ENCODE measurements at places on chromosomes 12 and 14. TPM values are rescaled to one million over a fixed set of nuclear protein-coding genes. Genes with fewer than 3 reads are reported as not detected.

DNA sequence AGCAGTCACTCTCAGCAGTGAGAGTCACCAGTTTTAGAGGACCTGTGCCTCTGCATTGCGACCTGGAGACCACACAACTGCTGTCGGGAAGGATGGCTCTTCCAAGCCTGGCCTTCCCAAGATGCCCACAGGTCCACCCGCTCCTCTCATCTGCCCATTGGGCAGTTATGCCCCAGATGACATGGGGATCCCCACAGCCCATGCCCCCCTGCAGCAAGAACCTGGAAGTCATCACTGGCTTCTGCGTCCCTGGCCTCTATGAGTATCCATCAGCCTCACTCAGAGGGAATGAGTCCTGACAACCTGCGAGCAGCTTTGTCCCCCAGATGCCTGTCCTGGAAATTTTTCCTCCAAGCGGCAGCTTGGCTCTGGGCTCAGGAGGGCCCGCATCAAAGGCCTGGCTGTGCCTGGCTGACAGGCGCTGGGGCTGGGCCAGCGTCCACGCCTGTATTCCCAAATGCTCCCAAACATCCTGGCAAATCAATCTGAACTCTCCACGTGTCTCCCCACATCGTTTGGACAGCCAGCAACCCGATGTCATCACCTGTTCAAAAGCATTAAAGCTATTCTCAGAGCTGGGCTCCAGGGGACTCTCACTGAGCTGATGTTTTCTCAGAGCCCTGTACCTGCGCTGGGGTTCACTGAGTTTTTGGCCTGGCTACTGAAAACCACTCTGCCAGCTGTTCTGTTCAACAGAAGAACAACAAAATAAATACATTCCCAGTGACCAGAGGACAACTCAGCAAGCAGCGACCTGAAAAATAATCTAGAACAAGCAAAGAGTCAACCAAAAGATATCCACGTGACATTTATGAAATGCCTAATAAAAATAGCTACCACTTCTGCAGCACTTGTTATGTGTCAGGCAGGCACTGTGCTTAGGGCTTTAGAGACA is 57.8 kb downstream of the CLMN start:
- DNase-seq, result no peak

DNA sequence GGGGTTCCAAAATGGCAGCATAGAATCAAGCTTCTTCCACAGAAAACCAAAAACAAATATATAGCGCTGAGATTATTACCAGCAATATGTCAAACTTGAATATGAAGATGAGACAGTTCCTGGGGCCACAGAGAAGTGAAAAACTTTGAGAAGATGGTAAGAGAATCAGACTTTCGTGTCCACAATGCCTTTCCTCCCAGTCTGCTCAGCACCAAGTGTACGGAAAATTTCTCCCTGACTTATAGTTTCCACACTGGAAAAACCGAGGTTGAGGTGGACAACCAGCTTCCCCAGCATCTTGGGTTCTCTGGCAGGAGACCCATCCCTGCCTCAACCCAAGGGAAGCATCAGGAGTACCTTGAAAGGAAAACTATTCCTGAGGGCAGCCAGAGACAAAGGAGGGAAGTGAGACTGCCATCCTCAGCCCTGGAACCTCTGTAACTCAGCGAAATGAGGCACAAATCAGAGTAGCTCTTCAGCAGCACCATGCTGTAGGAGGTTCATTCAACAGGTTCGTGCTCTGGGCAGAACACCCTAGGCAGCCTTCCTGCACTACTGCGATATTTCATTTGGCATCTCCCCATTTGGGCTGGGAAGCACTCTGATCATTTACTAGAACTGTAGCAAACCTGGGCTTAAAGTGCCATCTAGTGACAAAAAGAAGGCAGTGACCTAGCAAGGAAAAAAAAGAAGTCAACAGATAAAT is 52.4 kb upstream of the CAPRIN2 start:
- peak; percentile 53 for DNase-seq

GRCh38 chr12:74849801-74850200 is 312.2 kb downstream of the ATXN7L3B start:
- no peak for DNase-seq

Gene DCN
- polyA plus RNA-seq, result 366 TPM

DNA sequence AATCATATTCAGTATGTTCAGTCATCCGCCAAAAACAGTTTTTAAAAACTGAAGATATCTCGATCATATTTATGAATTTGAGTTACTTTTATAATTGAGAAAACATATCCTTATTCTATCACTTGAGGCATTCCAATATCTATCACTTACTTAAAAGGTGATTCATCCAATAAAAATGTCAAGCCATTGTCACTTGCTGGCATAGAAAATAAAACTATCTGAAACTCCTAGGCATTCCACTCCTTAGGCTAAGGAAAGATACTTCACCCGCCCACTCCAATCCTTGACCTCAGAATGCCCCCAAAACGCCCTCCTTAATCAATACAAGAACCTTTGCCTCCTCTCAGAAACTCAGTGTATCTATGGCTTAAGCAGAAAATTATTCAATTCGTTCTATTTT is 51.3 kb upstream of the AMIGO2 start:
- no peak for DNase-seq

- DNase-seq, result no peak
Observed at GRCh38 chr12:25759752-25760151, 198.7 kb upstream of the RASSF8 start.

Gene RNU4-1
- polyA plus RNA-seq, result not detected

DNA sequence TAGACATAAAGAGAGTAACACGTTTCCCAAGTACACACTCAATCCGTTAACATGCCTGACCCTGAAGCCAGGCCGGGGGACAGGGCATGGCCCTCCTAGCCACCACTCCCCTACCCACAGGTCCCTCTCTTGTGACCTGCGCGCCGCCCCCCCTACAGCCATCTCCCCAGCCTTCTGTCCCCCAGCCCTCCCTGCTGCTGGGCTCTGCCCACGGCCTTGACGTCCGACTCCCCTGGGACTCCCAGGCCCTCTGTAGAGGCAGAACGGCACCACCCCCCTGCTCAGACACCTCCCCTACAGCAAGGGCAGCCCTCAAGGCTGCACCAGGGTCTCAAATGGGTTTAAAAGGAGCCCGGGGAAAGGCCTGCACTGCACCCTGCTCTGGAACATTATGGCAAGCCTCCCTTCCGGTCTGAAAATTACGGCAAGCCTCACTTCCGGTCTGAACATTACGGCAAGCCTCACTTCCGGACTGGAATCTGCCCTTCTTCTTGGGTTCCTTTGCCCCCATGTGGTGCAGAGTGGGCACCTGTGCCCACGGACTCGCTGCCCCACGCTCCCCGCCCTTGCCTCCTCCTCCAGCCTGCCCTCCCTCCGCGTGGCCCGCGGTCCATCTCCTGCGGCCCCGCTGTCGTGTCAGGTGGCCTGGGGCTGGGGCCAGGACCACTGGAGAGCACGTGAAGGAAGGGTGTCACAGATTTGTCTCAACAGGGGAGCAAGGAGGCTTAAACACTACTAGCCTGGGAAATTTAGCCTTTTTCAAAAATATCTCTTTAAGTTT is 77.6 kb downstream of the MOK start:
- DNase-seq, result no peak

DNA sequence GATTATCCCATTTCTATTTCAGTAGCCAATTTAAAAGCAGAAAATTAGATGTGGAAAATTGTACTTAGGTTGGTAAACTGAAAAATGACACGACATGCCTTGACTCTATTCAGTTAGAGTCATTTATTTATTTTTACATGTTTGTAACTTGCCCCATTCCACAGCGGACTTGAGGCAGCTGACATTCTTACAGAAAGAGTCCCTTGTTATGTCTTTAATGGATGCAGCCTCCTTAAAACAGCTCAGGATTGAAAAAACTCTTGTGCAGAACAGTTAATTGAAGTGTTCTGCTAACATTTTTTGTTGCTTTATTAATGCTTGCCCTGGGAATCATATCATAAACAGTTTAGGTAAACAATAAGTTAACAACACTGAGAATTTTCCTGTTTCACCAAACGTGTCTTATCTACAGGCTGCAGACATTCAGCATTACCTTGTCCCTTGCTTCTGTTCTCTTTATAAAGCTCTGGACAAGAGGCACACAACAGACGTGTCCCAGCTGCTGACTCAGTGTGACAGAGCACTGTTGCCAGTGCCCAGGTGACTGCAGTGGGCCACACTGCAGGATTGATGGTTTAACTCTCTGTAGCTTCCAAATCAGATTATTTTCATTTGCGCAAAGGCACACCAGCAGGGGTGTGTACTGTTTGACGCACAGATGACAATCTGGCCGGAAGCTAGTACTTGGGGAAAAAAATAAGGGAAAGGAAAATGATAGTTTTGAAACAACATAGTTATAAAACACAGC is 101.6 kb downstream of the PELI2 start:
- DNase-seq, result no peak

DNA sequence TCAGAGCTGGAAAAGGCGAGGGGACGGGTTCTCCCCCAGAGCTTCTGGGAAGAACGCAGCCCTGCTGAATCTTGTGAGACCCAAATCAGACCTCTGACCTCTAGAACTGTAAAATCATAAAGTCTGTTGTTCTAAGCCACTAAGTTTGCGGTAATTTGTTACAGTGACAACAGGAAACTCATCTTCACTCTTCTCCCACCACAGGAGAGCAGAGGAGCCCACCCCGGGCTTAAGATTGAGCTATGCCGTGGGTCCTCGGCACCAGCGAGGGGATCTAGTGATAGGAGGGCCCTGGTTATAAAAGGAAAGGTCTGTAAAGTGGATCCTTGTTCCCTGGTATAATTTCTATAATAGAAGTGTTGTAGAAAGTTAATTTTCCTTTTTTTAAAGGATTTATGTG is 7.6 kb downstream of the MLXIP start:
- DNase-seq, result no peak

Gene KIF5A
- polyA plus RNA-seq, result 0.42 TPM

DNA sequence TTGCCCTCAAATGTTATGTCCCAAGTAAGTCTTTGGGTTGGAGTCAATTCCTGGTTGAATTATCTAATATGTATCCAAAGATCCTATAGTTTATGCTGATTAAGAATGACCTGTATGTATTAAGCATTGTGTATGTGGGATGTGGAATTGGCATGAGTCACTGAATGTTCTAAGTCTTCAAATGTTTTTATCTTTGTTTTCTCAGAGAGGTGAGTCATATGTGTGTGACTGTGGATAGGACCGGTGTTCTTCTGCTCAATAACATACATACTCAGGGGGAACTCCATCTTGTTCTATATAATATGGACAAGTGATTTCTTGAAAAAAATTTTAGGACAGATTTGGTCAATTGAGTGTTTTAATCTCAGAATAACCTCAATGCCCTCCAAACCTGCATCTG is 57.9 kb downstream of the NAV3 start:
- no peak for DNase-seq

- DNase-seq, result no peak
Observed at GRCh38 chr14:96625426-96625985, 123.3 kb downstream of the PAPOLA start.

Gene CCDC85C
- polyA plus RNA-seq, result 24.4 TPM

DNA sequence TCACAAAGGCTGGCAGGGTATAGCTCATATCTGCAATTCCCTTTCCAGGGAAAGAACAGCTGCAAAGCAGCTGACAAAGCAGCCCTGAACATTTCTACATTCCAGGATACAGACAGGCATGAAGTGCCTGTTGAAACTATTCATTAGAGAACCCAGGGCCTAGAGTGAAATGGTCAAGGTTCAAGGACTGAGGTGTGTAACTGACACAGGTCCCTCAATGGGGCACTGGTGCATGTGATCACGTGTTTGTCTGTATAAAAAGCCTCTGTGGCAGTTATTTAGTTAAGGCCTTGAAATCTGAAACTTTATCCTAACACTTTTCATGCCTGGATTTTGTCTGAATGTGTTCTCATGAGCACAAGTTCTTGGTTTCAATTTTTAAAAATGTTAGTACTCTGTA is 47.1 kb downstream of the GIT2 start:
- peak; percentile 55 for DNase-seq

Gene TUBA1A
- 433 TPM for polyA plus RNA-seq

Gene FAM186B
- 3.1 TPM for polyA plus RNA-seq

Gene OLR1
- polyA plus RNA-seq, result 1.3 TPM

DNA sequence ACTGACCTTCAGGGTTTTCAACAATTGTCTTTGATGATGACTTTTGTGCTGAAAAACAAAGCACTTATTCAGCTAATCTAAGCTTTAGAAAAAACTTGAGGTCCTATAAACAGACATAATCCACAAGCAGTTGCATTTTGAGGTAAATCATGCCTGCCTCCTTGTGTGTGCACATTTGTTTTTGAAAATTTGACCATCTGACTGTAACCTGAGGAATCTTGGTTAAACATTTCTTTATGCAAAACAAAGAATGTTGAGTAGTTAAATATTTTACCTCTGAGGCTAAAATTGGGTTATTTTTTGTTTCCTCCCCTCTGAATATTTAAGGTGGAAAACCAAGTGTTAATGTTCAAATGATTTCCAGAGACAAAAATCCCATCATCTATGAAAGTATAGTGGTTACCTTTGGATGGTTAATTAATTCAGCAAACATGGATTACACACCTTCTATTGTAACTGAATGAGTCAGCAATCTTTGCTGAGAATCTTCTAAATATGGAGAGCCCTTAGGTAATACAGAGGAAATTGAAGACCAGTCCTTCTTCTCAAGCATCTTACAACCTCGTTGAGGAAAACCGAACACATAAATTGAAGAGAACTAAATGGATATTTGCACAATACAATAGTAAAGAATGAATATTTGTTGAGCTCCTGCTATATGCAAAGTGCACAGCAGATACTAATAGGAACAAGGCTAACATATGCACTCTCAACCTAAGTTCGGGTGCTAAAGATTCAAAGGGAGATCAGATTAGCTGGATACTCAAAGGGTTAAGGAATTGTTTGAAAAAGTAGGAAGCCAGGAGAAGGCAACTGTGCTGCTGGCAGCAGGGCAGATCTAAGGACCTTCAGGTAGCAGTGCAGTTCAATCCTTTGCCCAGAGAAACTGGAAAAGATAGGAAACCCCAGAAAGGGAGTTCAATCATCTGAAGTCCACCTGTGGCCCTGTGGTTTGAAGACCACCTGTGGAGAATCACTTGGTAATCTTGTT is 115.2 kb downstream of the BMP4 start:
- DNase-seq, result no peak

DNA sequence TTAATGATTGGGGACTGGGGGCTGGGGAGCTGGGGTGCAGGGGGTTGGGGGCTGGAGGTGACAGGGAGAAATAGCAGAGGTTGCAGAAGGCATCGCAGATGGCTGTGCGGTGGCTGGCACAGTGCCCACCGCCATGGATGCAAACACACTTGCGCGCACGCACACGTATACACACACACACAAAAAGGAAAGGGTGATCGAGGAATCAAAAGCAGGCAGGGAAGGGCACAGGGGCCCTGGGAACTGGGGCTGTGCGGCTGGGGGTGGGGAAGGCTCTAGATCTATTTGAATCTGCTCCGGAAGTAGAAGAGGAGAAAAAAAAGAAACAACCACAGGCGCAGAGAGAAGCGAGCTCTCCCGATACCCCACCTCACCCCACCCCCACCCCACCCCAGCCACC is 39.4 kb downstream of the ZFHX2 start:
- no peak for DNase-seq

GRCh38 chr12:65681226-65681625 is 143.1 kb upstream of the HMGA2 start:
- DNase-seq, result no peak

GRCh38 chr14:77508249-77508648 is 9.6 kb upstream of the ISM2 start:
- DNase-seq, result no peak

GRCh38 chr14:23078692-23079116 is 16.2 kb downstream of the ACIN1 start:
- no peak for DNase-seq
